ENCODE measurements at places on chromosomes 5 and 9. TPM values are rescaled to one million over a fixed set of nuclear protein-coding genes. Genes with fewer than 3 reads are reported as not detected.

GRCh38 chr9:127796225-127796813 is 6.4 kb upstream of the FPGS start:
- no peak for DNase-seq

DNA sequence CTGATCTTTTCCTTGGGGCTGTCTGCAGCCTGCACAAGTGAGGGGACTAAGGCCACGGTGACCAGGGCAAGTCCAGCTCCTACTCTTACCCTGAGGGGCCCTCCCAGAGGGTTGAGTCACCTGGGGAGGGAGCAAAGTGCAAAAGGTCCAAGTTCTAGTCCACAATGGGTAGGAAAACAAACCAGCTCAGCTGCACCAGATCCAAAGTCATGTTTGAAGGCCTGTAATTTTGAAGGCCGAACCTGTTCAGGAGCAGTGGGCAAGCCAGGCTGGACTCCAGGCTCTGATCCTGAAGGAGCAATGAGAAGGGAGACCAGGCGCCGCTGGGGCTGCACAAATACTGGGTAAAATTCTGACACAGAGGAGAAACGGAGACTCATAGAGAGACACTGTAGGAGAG is 15.8 kb upstream of the TCF7 start:
- no peak for DNase-seq

- no peak for DNase-seq
These were observed 14.0 kb downstream of the TGFBR1 start for GRCh38 chr9:99118782-99119466.

GRCh38 chr5:165836046-165836445 is 2330.6 kb downstream of the MAT2B start:
- no peak for DNase-seq

SPATA9 gene
- 1.3 TPM for polyA plus RNA-seq

GRCh38 chr5:5326115-5326758 is 96.2 kb upstream of the ICE1 start:
- DNase-seq = no peak

GRCh38 chr5:177131019-177131320 is 2.6 kb upstream of the NSD1 start:
- no peak for DNase-seq

UGCG gene
- 44.2 TPM for polyA plus RNA-seq

DNA sequence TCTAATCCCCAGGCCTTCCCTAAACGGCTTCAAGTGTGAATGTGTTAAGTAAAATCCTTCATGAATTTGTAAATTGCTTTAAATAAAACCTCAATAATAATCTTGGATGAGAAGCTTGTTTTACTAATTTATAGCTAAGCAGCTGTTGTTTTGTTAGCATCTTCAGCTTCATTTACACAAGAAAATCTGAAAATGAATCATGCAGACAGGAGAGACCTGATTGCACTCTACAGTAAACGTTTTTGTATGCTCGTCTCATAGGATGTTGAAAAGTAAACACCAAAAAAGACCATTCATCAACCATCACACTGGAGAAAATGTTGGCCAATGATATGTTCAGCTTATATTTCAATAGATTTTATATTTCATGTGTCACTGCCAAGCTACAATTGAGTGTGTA is 40.4 kb upstream of the MAP3K1 start:
- no peak for DNase-seq

DNA sequence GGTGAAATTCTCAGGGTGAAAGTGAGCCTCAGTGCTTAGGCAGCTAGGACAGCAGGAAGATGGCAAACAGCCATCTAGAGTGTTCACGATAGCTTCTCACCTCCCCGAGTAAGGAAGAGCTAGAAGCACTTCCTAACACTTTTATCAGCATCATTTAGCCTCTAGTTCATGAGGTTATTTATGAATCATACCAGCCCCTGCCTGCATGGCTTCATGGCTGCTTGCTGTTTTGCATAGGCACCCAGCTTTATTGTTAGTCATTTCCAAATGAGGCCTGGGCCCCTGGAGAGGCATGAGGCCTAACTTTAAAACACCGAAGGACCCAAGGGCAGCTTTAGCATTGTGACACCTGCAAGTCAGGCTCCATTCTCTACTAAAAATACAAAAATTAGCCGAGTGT is 134.9 kb upstream of the PANK3 start:
- DNase-seq = no peak

CCL27 gene
- polyA plus RNA-seq = 1.6 TPM

- no peak for DNase-seq
These were observed 12.6 kb upstream of the ANKH start for GRCh38 chr5:14884062-14884612.

- no peak for DNase-seq
These were observed 189.8 kb downstream of the PCSK1 start for GRCh38 chr5:96243203-96243602.

ACOT12 gene
- 0.63 TPM for polyA plus RNA-seq

DNA sequence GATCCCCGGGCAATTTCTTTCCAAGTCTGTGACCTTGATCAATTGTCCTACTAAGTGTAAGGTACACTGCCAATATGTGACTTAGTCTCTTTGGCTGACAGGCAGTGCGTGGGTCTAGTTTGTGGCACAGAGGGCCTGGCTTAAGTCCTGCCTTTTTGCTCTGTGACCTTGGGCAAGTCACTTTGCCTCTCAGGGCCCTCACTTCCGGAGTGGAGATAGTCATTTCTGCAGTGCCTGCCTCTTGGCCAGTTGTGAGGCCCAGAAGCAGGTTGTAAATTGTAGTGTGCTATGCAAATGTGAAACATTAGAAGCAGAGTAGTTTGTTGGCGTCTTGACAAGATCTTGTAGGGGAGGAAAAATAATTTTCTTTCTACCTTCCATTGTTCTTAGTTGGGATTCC is 39.0 kb downstream of the KIF4B start:
- no peak for DNase-seq

DNA sequence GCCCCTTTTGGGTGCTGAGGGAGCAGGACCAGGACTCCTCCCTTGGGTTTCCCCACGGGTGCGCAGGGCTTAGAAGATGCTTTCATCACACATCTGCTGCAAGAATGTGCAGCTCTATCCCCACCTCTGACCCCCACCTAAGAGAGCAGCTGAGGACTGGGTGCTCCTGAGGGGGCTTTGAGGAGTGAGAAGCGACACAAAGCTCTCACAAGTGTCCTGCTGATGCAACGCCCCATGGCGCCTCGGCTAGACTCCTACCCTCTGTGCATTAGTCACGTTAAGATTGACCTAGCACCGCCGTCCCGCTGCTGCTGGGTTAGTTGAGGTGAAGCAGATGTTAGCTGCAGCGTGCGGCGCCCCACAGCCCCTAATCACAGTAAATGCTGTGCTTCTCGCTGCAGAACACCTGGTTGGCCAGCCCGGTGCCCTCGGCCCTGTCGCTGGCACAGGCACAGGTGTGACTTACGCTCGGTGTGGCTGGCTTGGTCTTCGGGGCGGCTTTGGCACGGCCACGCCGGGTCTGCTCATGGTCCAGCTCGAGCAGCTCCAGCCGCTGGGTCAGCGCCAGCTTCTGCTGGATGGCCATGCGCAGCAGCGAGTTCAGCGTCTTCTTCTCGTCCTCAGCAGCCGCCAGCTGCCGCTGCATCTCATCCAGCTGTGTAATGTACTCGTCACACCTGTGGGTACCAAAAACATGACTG is 45.0 kb upstream of the IPPK start:
- no peak for DNase-seq

DNA sequence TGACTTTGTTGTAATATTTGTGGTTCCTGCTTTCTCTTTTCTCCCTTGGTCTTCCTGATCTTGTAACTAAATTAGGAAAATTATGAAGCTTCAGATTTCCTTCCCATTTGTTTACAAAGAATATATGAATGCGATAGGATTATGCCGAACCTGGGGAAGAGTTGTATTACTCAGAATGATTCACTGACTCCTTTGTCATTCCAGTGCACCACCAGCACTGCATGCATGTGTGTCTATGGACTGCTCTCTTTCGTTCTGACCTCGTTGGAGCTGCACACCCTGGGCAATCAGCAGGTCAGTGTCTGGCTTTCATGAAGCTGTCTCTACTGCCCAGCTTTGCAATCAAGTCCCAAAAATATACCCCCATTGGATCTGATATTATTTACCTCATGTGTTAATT is 25.5 kb downstream of the NUP188 start:
- DNase-seq = no peak

PLAA gene
- 31.8 TPM for polyA plus RNA-seq

DNA sequence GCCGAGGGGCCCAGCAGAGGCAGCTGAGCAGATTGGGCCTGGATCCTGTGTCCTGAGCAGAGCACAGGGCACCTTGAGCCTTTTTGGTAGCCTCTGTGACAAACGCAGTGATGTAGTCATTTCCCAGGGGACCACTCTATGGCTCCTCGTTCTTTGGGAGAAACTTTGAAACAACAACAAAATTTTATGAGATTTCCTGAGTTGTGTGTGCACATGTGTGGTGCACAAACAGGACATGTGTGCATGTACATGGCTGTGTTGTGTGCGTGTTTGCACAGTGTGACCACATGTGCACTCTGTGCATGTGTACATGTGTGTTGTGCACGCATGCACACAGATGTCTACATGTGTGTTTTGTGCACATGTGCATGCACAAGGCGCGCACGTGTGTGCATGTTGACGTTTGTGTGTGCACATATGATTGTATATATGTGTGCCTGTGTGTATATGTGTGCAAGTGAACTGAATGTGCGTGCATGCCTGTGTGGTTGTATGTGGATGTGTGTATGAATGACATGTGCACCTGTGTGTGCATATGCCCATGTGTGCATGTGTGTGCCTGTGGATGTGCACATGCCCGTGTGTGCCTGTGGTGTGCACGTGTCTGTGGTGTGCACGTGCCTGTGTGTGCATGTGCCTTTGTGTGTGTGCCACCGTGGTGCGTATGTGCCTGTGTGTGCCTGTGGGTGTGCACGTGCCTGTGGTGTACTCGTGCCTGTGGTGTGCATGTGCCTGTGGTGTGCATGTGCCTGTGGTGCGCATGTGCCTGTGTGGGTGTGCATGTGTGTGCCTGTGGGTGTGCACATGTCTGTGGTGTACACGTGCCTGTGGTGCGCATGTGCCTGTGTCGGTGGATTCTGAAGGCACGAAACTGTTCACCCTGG is 221.6 kb downstream of the CACNA1B start:
- DNase-seq = no peak

PCDHGB5 gene
- 7.9 TPM for polyA plus RNA-seq

DNA sequence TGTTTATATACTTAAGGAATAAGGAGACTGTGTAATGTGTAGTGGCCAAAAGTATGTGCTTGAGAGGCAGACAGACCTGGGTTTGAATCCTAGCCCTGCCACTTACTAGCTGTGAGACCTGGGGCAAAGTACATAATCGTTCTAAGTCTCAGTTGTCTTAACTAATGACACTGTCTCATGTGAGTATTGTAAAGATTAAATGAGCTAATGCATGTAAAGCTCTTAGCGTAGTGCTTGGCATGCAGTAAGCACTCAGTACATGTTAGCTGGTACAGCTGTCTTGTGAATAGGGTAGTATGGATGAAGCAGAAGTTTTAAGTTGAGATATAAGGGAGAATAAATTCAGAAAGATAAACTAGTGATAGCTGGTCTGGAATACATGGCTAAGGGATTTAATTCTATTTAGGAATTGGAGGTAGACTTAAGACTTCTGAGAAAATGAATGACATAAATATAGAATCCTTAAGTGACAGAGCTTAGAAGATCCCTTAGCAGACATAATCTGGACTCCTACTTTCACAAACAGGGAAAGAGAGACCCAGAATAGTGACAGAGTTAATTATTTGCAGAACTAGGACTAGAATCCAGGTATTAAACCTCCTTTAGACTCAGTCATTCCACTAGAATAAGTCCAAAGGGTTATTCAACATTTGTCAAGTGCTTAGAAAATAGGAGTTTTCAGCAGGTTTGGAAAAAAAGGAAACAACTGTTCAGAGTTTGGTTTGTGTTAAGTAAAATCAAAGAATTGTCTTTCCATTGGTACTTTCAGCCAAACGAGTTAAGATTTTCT is 13.1 kb downstream of the GPR21 start:
- DNase-seq = no peak

OBP2B gene
- polyA plus RNA-seq = not detected

GRCh38 chr9:19495186-19496028 is 86.6 kb downstream of the ACER2 start:
- no peak for DNase-seq

GRCh38 chr5:124645396-124645795 is 101.0 kb downstream of the ZNF608 start:
- no peak for DNase-seq

PCDHGA7 gene
- 2.0 TPM for polyA plus RNA-seq

DNA sequence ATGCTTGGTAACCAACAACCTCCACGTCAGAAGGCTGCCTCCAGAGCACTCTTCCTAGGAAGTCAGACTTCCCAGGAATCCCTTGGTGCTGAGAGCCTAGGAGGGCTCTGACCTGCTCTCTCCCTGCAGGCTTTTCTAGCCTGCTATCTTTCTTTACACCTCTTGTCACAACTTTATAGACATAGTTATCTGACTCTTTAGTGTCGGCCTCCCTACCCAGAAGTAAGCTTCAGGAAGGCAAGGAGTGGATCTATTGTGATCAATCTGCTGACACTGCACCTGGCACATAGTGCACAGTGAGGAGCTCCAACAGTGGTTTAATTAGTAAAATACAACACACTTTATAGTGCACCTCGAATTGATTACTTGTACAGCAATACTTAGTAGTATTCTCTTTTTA is 2.3 kb downstream of the AFAP1L1 start:
- no peak for DNase-seq

DNA sequence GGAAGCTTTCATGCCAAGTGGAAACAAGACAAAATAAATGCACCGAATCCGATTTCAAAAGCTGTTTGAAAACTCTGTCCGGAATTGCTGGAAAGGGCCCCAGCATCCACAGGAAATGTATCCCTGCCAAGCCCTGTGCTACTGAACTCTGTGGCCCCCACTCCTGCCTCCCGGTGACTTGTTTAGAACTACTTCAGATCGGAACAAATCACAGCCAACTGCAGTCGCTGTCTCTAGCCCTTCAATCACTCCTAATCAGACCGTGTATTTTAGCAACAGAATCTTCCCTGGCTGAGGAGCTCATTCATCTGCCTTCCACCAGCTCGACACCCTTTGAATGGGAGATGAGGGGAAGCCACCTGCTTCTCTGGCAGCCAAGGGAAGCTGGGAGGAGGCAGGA is 94.1 kb downstream of the KCNIP1 start:
- no peak for DNase-seq

GRCh38 chr5:76590027-76590426 is 33.2 kb downstream of the F2RL2 start:
- DNase-seq = no peak
